Right forelimb (tissue), 1 donor: ENCODE measurements at places on chromosomes 13 and 19.

DNA sequence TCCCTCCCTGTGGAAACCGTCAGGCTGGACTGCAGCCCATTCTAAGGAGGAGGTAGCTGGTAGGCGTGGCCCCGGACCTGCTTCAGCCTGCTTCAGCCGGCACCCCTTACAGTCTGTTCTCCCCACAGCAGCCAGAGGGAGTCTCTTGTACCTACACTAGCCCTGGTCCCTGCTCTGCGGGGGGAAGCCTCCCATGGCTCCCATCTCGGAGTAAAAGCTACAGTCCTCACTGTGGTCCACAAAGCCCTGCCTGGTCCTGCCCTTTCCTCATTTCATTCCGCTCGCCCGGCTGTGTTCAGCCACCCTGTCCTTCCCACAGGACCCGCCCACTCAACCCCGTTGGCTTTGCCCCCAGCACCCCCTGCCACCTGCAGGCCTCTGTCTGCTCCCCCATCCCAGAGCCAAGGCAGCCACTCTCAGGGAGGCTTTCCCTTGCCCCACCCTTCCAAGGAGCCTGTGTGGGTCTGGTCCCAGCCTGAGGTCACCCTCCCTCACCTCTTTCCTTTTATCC, 1.3 kb downstream of the PGLYRP1 start:
- no peak for DNase-seq

DNA sequence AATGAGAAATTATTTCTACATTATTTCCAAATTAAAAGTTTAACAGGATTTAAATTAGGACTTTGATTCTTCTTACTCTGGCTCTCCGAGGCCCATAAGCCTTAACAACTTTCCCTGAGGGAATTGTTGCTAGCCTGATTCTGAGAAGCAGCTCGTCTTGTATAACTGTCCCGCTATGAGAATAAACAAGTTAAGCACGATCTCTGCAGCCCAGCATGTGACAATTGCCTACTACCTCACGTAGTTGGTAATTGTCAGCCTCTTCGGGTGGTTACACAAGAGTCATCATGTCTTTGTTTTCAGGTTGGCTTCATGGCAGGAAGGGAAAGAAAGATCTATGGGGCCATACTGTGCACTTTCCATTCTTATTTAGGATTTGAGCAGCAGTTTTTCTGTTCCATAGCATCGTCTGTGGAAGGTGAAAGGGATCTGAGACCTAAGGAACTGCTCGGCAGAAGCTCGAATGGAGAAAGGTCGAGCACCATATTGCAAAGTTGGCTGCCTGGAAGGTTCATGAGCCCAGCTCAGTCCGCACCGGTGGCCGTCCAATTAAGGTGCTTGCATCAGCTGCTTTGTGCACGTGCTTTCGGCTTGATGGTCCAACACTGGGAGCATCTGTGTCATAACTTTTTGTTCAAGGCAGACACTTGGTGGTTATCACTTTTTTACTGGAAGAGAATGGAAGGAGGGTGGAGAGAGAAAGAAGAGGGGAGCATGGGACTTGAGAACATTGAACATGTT, 1.8 kb upstream of the STARD13 start:
- DNase-seq, result no peak

- DNase-seq, result no peak
These were observed 288.5 kb downstream of the NALCN start for GRCh38 chr13:101127741-101128353.

DNA sequence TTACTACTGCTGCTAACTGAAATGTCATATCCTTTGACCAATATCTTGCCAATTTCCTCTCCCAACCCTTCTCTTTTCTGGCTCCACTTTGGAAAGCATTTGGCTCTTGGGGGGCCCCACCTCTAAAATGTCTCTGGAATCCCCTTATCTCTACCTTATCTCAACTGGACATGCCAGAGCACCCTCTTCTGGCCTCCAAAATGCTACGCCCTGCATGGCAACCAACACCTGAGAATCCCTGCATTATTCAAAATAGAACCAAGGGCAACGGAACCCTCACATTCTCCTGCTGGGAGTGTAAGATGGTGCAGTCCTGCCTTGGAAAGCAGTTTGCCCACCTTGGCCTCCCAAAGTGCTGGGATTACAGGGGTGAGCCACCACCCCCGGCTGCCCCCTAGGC, 35.3 kb downstream of the CERS4 start:
- no peak for DNase-seq

GRCh38 chr13:99329477-99329876, 22.3 kb upstream of the GPR183 start:
- no peak for DNase-seq

DNA sequence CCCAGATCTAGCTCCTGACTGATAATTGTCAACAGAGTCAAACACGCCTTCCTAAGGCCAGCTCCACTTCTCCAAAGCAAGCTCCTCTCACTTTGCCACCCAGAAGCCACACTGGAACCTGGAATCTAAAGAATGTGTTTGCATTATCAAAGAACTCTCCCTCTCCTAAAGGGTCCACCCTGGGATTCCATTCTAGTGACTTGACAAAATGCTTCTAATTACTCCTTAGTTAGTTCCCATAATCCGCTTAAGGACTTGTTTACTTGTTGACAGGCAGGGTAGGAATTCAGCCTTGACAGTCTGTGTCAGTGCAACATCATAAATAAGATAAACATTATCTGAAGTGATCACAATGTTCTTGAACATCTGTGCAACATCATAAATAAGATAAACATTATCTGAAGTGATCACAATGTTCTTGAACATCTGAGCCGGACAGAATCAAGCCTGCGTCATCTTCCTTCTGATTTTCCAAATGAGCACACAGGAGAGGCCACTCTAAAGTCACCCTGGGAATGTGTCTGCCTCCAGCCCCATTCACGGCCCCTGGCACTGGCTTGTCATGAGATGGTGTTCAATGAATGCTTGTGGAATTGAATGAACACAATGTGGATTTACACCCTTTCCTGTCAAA, 512.1 kb downstream of the IRS2 start:
- no peak for DNase-seq

GRCh38 chr13:41206467-41206866, 12.1 kb upstream of the KBTBD7 start:
- DNase-seq, result no peak

DNA sequence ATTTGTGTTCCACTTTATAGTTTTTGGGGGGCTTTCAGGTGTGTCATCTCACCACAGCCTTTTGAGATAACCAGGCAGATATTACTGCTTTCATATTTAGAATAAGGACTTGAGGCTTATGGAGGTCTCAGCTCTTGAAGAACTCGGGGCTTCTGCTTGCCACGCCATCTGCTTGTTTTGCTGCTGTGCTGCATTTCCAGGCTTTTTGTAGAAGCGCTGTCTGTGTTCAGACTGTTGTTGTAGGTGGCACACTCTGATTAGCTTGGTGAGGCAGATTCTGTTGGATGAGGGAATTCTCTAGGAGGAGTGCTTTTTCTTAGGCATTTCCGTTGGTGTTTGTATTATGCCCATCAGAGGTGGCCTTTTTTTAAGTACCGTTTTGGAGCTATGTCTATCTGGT, 57.2 kb downstream of the WASF3 start:
- no peak for DNase-seq

- peak; percentile 84 for DNase-seq
These were observed 261 bp downstream of the FARP1 start for GRCh38 chr13:98143157-98143553.

DNA sequence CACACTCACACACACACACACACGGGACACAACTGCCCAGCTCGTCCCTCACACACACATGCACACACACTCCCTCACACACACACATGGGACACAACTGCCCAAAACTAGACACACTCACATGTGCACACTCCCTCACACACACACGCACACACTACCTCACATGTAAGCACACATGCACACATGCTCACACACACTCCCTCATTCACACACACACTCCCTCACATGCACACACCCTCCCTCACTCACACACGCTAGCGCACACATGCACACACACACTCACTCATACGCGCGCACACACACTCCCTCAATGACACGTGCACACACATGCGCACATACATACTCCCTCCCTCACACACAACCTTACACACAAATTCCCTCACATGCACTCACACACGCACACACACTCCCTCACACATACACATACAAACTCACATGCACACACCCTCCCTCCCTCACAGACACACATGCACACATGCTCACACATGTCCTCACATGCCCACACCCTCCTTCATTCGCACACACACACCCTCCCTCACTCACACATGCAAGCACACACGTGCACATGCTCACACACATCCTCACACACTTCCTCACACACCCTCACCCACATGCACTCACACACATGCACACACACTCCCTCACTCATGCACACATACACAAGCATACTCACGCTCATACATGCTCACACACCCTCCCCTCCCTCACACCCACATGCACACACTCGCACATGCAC, 9.0 kb upstream of the RASA3 start:
- DNase-seq, result no peak

DNA sequence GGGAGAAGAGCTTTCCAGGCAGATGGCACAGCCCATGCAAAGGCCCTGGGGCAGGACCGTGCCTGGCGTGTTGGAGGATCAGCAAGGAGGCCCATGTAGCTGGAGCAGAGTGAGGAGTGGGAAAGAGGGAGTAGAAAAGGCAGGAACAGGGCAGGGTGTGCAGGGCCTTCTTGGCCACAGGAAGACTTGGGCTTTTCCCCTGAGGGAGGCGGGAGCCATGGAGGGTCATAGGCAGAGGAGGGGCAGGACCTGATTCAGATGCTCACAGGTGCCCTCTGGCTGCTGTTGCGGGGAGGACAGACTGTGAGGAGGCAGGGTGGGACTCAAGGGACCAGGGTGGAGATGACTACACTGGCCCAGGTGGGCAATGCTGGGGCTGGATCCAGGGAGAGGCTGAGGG, 13.8 kb upstream of the PTPRS start:
- DNase-seq, result no peak

DNA sequence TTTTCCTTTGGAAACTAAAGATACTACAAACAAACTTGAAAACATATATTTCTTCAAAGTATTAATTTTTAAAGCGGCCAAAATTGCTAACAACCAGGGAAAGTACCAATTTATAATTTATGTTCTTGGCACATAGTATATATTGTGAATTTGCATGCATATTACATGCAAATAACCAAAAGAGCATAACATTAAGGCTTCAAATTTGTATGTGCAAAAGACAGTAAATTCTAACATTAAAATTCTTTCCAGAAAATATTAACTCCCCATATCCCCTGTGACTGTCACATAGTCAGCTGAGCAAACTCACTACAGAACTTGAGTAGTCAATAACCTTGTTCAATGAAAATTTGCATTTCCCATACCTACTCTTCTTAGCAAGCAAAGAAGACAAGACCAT, 133.4 kb downstream of the ENOX1 start:
- DNase-seq, result no peak

- DNase-seq, result peak; percentile 81
These were observed at the start of gene DOCK9 for GRCh38 chr13:98977568-98978265. Gene DOCK9 (minus strand): TSS chr13:98978064. CDS start chr13:98977909, 155 bp downstream.

GRCh38 chr19:13262450-13262849, 112.2 kb downstream of the IER2 start:
- no peak for DNase-seq

DNA sequence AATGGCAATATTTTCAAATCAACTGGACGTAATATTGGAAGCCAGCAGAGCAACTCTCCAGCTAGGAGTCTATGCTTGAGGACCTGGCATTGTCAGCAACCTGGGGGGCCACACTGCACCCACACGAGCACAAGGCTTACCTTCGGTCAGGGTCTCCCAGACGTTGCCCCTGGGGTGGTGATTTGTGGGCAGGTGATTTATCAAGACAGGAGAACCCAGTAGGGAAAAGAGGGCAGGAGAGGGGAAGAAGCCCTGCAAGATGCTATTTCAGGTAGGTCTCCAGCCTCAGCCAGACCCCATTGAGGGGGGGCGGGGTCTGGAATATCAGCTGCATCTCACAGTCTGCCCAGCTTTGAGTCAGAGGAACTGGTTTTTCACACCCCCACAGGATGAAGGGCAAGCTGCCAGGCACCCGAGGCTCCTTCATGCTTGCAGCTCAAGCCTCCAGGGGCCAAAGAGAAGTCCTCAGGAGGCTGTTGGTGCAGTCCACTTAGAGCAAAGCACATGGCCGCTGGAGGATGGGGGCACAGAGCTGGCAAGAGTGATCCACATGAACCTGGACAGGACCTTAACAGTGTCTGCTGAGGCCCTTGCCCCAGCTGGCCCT, 80.9 kb upstream of the UQCRFS1 start:
- no peak for DNase-seq

GRCh38 chr13:65472336-65472735, 1757.8 kb downstream of the PCDH9 start:
- no peak for DNase-seq

DNA sequence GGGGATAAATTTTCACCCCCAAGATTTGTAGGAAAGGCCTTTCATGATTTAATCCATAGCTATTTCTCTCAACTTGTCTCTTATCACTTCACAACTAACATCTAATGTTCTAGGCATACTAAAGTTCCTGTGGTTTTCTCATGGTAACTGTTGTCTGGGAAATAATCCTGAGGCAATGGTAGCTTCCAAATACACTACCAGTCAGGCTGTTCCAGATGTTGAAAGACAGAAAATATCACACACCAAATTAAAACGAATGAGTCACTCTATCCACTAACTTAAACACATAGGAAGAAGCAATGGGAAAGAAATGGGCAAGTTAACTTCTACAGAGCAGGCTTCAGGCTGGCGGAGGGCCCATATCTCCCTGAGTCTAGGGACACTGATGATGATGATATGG, 77.7 kb upstream of the MYO16 start:
- no peak for DNase-seq

GRCh38 chr13:85108356-85108755, 690.9 kb downstream of the SLITRK6 start:
- no peak for DNase-seq

GRCh38 chr19:32672841-32673240, 2.1 kb downstream of the ANKRD27 start:
- DNase-seq, result no peak

- DNase-seq, result no peak
These were observed 3.3 kb upstream of the TM6SF2 start for GRCh38 chr19:19276386-19276785.

- DNase-seq, result no peak
These were observed 22.7 kb downstream of the EPN1 start for GRCh38 chr19:55697698-55698097.

GRCh38 chr19:34316741-34317301, 48.2 kb upstream of the GPI start:
- no peak for DNase-seq

GRCh38 chr13:33352041-33352440, 66.5 kb upstream of the STARD13 start:
- no peak for DNase-seq

DNA sequence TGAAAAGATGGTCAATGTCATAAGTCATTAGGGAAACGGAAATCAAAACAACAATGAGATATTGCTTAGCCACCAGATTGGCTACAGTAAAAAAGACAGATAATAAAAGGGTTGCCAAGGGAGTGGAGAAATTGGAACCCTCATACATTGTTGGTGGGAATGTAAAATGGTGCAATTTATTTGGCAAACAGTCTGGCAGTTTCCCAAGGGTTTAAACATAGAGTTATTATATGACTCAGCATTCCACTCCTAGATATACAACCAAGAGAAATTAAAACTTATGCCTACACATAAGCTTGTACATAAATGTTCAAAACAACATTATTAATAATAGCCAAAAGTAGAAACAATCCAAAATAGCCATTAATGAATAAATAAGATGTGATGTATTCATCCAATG, 9.9 kb upstream of the ZNF227 start:
- DNase-seq, result no peak
